Activated CD4-positive, alpha-beta T cell treated with anti-CD3 and anti-CD28 coated beads, Interleukin-2, amount 10 ng/mL, durations not matched to agents 7 days and 5 days (primary cell): ENCODE measurements at places on chromosomes 2 and 18. TPM values are rescaled to one million over a fixed set of nuclear protein-coding genes. Genes with fewer than 3 reads are reported as not detected.

DNA sequence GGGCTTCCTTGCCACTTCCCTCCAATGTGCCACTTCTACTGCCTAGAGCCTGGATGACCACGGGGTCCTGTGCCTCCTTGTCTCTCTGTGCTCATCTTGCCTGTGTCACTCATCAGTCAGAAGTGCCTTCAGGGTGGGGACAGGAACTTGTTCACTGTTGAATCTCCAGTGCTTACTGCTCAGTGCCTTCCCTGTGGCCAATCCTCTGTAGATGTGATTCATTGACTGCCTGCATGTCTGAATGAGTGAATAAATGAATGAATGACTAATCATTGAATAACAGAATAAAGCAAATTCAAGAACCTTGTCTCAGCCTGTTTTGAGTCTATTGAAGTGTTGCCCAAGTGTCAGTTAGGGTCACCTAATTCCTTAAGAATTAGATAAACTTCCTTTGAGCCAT is 42.3 kb upstream of the FAM136A start:
- DNase-seq = no peak

GRCh38 chr18:35186291-35187034 is 54.4 kb upstream of the ZNF397 start:
- DNase-seq = no peak

- no peak for DNase-seq
These were observed 91.2 kb downstream of the MTA3 start for GRCh38 chr2:42659609-42660008.

GRCh38 chr2:236828820-236829219 is 256.9 kb upstream of the COPS8 start:
- no peak for DNase-seq

DNA sequence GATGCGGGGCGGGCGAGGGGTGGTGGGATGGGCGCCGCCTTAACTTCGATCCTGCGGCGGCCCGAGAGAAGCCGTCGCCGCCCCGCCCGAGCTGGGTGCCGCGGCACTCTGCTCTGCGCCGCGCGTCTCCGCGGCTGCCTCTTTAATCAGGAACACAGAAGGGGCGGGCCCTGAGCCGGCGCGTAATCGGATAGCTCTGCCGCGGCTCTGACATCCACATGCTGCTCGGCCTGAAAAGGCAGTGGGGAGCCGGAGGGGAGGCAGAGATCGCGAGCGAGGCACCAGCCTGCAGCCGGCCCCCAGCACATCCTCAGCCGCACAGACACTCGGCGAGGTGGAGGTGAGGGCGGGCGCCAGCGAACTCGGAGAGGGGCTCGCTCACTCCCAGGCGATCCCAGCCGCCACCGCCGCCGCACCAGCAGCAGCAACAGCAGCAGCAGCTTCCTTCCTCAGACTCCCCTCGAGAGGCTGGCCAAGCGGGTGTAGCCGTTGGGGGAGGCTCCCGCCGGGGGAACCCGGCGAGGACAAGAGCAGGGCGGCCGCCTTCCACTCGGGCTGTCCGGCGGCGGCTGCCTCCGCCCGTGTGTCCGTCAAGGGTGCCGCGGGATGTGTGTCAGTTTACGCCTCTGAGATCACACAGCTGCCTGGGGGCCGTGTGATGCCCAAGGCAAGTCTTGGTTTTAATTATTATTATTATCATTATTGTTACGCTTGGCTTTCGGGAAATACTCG is at the start of gene NRP2:
TSS of gene NRP2 (plus strand) at position 263 of the 732 bp plus-strand sequence. CDS start 790 bp downstream, outside the sequence.
- DNase-seq = peak; percentile 72

DNA sequence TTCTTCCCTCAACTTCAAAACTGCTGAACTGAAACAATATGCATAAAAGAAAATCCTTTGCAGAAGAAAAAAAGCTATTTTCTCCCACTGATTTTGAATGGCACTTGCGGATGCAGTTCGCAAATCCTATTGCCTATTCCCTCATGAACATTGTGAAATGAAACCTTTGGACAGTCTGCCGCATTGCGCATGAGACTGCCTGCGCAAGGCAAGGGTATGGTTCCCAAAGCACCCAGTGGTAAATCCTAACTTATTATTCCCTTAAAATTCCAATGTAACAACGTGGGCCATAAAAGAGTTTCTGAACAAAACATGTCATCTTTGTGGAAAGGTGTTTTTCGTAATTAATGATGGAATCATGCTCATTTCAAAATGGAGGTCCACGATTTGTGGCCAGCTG is 8.4 kb downstream of the HOXD8 start:
- DNase-seq = no peak

DNA sequence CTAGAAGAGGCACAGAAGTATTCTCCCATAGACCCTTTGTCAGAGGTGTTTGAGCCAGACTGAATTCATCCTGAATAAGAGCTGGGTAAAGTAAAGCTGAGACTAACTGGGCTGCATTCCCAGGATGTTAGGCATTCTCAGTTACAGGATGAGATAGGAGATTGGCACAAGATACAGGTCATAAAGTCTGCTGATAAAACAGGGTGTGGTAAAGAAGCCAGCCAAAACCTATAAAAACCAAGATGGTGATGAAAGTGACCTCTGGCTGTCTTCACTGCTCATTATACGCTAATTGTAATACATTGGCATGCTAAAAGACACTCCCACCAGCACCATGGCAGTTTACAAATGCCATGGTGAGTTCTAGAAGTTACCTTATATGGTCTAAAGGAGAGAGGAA is 364.9 kb upstream of the TMEFF2 start:
- no peak for DNase-seq

The RASGRP3 gene
- total RNA-seq = 13.7 TPM

The LHCGR gene
- total RNA-seq = not detected

The UGT1A8 gene
- not detected for total RNA-seq

The NFE2L2 gene
- 82.0 TPM for total RNA-seq
